Tibial artery (tissue), 4 donors: ENCODE measurements at places on chromosomes 5 and 9.
A peak's percentile ranks its signal among the peaks of the same experiment; 100 is the strongest.

- DNase-seq = no peak
Observed at GRCh38 chr9:94826644-94827410, 100.3 kb downstream of the AOPEP start.

GRCh38 chr9:122158202-122158601, 1.4 kb downstream of the NDUFA8 start:
- no peak for DNase-seq

- DNase-seq = no peak
Observed at GRCh38 chr5:139121120-139121519, 77.0 kb downstream of the SIL1 start.

GRCh38 chr9:84315278-84315877, 25.2 kb downstream of the SLC28A3 start:
- DNase-seq = peak; percentile 39

GRCh38 chr5:133793756-133794465, 174.5 kb downstream of the C5orf15 start:
- DNase-seq = no peak

DNA sequence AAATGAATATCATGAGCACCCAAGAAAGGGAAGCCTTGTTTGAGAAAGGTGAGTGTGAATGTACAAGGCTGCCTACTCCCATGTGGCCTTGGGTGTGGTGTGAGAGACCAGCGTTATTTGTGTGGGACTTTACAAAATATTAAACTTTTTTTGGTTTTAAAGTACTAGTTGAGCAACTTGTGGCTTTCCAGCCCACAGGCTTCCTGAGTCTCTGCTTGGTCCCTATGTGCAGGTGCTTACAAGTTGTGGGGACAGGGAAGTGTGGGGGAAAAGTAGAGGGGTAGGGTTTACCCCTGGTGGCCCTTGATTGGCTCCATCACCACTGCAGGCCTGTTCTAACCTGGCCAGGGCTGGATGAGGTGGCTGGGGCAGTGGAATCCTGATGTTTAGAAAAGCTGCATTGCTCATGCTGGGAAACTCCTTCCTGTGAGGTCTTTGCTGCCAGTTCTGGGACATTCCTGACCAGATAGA, 19.7 kb downstream of the PTTG1 start:
- DNase-seq = no peak

- peak; percentile 38 for DNase-seq
Observed at GRCh38 chr5:111278858-111279504, 54.8 kb downstream of the CAMK4 start.

- DNase-seq = no peak
Observed at GRCh38 chr9:109989296-109989695, 209.3 kb downstream of the PALM2AKAP2 start.

- DNase-seq = no peak
Observed at GRCh38 chr5:117652036-117652957, 1077.7 kb upstream of the SEMA6A start.

DNA sequence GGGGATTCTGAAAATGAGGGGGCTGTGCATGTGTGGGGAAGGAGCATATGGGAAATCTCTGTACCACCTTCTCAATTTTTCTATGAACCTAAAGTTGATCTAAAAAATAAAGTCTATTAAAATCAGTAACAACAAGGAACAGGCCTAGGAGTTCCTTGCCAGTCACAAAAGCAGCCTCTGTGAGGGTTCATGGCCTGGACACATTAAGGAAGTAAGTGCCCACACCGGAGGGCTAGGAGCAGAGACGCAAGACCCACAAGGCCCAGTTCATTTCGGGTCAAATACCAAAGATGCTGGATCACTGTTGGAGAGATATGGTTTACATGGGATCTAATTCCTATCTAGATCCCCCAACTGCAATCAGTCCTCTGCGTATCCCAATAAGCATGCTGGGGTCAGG, 88.4 kb downstream of the SEMA4D start:
- DNase-seq = no peak

DNA sequence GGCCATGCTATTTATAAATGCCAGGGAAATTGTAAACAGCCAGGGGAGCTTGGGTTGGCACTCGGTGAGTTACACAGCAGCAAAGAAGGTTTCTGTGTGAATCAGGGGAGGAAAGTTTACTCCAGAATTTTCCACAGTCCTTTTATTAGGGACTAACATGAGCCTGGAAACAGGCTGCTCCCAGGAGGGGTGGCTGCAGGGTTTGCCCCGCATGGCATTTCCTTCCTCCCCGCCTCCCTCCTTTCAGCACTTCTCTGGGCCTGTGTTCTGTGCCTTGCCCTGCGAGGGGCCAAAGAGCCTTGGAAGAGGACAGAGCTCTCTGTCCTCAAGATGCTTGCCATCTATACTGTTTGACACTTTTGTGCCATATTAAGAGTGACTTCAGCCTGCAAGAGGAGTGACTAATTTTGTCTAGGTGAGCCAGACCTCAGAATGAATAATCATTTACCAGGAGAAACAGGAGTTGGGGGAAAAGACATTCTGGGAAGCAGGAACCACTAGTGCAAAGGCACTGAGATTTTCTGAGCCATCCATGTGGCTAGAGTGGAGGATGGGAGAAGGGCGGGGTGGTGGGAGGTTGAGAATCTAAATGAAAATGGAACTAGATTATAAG, 1.8 kb downstream of the GSN start:
- DNase-seq = peak; percentile 86

GRCh38 chr5:34778091-34778850, 60.7 kb upstream of the TTC23L start:
- DNase-seq = no peak

- no peak for DNase-seq
Observed at GRCh38 chr5:131993676-131994075, 17.8 kb downstream of the ACSL6 start.

- DNase-seq = no peak
Observed at GRCh38 chr9:14994738-14995137, 84.5 kb upstream of the FREM1 start.
